ENCODE measurements at places on chromosomes 7 and 10. TPM values are rescaled to one million over a fixed set of nuclear protein-coding genes. Genes with fewer than 3 reads are reported as not detected.

SEMA3C gene
- total RNA-seq, result 25.3 TPM

LRRTM3 gene
- not detected for total RNA-seq

OPN4 gene
- not detected for total RNA-seq

GPR26 gene
- not detected for total RNA-seq

TRIM50 gene
- total RNA-seq, result not detected

PIK3AP1 gene
- 7.1 TPM for total RNA-seq
